ENCODE measurements at places on chromosomes 2 and 18.

- DNase-seq = no peak
These were observed 708.1 kb downstream of the SLC4A3 start for GRCh38 chr2:220335591-220335915.

GRCh38 chr18:31401156-31402025 is 24.8 kb downstream of the DSG4 start:
- no peak for DNase-seq

- DNase-seq = no peak
These were observed 685.2 kb downstream of the DCC start for GRCh38 chr18:53025247-53025646.

- no peak for DNase-seq
These were observed 292.6 kb downstream of the CALCRL start for GRCh38 chr2:187155476-187155875.

DNA sequence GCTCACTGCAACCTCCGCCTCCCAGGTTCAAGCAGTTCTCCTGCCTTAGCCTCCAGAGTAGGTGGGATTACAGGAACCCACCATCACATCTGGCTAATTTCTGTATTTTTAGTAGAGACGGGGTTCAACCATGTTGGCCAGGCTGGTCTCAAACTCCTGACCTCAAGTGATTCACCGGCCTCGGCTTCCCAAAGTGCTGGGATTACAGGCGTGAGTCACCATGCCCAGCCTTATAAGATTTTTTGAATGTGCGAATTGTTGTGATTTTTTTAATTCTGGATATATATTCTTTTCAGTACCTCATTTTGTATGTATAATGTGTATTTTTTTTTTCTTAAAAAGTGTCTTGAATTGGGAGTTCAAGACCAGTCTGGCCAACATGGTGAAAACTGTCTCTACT is 42.0 kb upstream of the CCDC150 start:
- DNase-seq = no peak

DNA sequence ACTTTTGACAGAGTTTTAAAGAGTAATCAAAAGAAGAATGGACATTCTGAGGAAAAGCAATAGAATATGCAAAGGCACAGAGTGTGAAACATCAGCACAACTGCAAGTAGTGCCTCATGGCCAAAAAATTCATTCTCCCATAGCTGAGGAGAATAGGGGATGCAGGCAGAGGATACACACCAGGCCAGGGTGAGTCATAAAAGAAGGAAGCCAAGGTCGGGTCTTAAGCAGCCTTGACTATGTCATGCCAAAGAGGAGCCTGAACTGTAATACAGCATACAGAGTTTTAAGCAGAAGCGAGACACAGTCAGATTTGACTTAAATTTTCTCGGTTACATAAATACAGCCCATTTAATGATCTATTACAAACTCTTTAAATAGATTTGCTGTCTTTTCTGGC is 165.0 kb downstream of the LNPK start:
- peak; percentile 34 for DNase-seq

Measured in kidney capillary endothelial cell (primary cell).